Stomach (tissue), 19 donors: ENCODE measurements at places on chromosomes 16 and 17. TPM values are rescaled to one million over a fixed set of nuclear protein-coding genes. Genes with fewer than 3 reads are reported as not detected.

DNA sequence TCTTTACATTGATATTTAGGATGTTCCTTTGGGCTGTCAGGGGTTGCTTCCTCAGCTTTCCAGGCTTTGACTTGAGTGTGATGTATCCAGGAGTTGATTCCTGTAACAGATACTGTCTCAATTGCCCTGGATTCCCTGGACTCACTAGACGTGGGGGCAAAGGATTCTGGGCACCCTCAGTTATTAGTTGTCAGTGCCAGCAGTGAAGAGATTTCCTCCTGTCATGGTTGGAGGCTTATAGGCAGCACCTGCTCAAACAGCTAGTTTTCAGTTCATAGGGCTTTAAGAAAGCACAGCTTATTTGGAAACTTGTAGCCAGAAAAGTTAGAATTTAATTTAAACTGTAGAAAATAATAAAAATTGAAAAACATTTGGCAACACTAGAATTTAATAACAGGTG lies 9.5 kb upstream of the B4GALNT2 start:
- DNase-seq, result no peak
- no peaks in the 10 kb centered on the region for H3K36me3 ChIP-seq
- peaks cover 9% of the 10 kb centered on the region for H3K4me1 ChIP-seq
- H3K27ac ChIP-seq, result no peak overlapping the region

Gene FAAP100
- total RNA-seq, result 11.9 TPM

Gene NXN
- total RNA-seq, result 26.9 TPM

- H3K4me3 ChIP-seq, result no peak overlapping the region
- no peaks in the 10 kb centered on the region for H3K27me3 ChIP-seq
- no peak for DNase-seq
- H3K27ac ChIP-seq, result no peak overlapping the region
- H3K4me1 ChIP-seq, result peaks cover 62% of the 10 kb centered on the region
Measured at GRCh38 chr16:89314357-89314756, 96.9 kb downstream of the ZNF778 start.

DNA sequence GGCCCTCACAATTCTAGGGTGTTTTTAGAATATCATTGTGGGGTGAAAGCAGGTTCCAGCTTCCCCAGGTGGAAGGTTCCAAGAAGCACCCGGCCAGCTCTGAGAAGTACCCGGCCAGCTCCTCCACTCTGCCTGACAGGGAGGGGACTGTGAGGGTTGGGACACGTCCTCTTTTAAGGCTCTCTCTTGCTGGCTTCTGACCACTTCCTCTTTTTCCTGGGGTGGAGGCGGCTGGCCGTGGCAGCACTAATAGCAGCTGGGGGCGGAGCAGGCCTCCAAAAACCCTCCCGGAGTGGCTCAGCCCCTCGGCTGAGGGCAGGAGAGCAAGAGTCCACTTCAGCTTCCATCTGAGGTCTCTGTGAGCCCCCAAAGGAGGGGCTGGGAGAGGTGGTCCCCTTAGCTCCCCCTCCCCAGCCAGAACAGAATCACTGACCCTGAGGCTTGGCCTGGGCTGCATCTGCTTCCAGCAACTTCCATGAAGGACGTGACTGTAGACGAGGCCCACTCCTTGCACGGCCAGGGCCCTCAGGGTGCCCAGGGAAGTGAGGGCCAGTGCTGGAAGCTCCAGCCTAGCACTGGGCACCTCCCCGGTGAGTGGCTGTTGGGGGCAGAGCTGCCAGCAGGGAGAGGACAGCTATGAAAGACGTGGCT lies 26.7 kb upstream of the PLCG2 start:
- H3K27me3 ChIP-seq, result no peaks in the 10 kb centered on the region
- H3K36me3 ChIP-seq, result no peaks in the 10 kb centered on the region
- H3K27ac ChIP-seq, result peak overlapping the region; percentile 81
- peaks cover 5% of the 10 kb centered on the region for H3K4me1 ChIP-seq
- peak; percentile 66 for DNase-seq
- H3K4me3 ChIP-seq, result no peak overlapping the region

DNA sequence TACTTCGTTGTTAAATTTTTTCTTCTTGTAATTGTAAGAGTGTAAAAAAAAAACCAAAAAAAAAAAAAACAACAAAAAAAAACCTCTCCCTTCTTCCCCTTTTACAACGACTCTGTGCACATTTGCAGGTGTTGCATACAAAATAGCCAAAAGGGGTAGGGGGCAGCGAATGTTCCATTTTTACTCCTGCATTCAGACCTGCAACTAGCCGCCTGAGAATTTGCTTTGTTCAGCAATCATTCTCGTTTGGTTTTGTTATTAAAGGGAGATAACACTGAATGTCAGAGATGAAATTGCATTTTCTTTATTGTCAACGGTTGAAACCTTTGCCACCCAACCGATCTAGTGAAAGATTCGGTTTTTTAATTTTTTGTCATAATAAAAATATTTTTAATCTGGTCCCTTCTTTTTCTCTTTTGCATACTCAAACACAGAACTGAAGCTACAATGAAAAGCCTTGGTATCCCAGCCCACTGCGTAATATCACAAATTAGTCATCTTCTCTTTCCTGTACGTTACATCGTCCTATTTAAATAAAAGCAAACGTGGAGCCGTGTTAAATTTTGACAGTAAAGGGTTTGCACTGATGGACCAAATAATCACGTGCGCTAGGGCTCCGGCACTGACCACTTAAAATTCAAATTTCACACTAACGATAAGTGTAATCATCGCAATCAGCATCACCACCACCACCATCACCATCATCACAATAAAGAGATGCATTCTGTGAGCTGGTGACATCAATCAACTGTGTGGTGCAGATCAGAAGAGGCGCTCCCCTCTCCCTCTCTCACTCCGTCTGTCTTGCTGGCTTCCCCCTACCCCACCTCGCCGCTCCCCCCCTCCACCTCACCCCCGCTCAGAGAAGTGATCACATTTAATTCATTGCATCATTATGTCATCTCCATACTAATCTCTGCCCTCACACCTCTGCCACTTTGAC lies 406.2 kb upstream of the PSMD7 start:
- DNase-seq, result no peak
- H3K36me3 ChIP-seq, result no peaks in the 10 kb centered on the region
- no peak overlapping the region for H3K27ac ChIP-seq
- peaks cover 60% of the 10 kb centered on the region for H3K27me3 ChIP-seq

GRCh38 chr17:63587770-63588169 lies 12.9 kb upstream of the TACO1 start:
- H3K4me1 ChIP-seq, result no peaks in the 10 kb centered on the region
- H3K27ac ChIP-seq, result no peak overlapping the region
- no peak overlapping the region for H3K4me3 ChIP-seq

GRCh38 chr16:68760671-68761275 lies 23.7 kb downstream of the CDH1 start:
- DNase-seq, result peak; percentile 58
- no peak overlapping the region for H3K4me3 ChIP-seq
- peaks cover 4% of the 10 kb centered on the region for H3K27me3 ChIP-seq

- peaks cover 42% of the 10 kb centered on the region for H3K4me1 ChIP-seq
- H3K4me3 ChIP-seq, result no peak overlapping the region
- H3K27ac ChIP-seq, result peak overlapping the region; percentile 78
- H3K27me3 ChIP-seq, result no peaks in the 10 kb centered on the region
- no peak for DNase-seq
- peaks cover 30% of the 10 kb centered on the region for H3K36me3 ChIP-seq
Measured at GRCh38 chr17:50467114-50467854, 1.4 kb downstream of the CHAD start.

Gene HLF
- total RNA-seq, result 12.9 TPM

GRCh38 chr17:30716461-30717290 lies 107.8 kb downstream of the CRLF3 start:
- H3K36me3 ChIP-seq, result no peaks in the 10 kb centered on the region
- H3K27ac ChIP-seq, result no peak overlapping the region
- H3K4me3 ChIP-seq, result no peak overlapping the region
- H3K4me1 ChIP-seq, result peaks cover 6% of the 10 kb centered on the region
